Urinary bladder (tissue), 4 donors: ENCODE measurements at places on chromosomes 6 and 20. TPM values are rescaled to one million over a fixed set of nuclear protein-coding genes. Genes with fewer than 3 reads are reported as not detected.

- DNase-seq: no peak
These were observed 43.5 kb upstream of the ECI2 start for GRCh38 chr6:4178737-4179333.

DNA sequence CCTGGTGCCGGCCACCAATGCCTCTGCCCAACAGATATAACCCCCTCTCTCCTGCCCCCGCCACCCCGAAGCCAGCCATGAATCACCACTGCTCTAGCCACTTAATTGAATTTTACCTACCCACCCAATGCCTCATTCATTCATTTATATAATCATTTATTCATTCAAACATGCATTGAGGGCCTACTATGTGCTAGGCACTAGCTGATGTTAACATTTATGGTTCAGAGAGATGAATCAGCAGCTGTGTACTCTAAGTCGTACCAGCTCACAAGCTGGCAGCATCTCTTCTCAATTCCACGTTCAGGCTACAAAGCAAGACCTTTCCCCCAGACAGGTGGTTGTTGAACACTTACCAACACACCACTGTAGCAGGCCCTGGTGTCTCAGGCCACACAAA, 12.9 kb upstream of the MDGA1 start:
- no peak for DNase-seq

- peak; percentile 59 for DNase-seq
These were observed 121.1 kb downstream of the TNFRSF21 start for GRCh38 chr6:47188588-47189021.

GRCh38 chr20:62252342-62252966, 14.1 kb downstream of the OSBPL2 start:
- DNase-seq: no peak

DNA sequence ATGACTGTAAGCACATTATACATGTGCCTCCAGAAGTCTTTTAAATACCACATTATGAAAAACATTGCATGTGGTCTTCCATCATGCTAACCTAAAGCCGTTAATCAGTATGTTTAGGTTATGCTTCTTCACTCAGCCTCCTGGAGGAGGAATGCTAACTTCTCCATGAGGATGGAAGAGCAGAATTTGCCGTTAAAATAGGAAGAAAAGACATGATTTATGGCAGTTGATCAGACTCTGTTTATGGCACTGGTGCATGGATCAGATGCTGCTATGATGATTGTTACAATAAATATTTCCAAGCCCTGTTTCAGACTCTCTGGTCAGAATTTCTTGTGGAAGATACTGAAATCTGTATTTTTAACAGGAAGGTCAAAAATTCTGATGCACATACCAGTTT, 31.7 kb downstream of the MAP3K4 start:
- DNase-seq: no peak

- DNase-seq: no peak
These were observed 219.4 kb downstream of the SOD2 start for GRCh38 chr6:159473475-159474263.

Gene C6orf58
- polyA plus RNA-seq: not detected

DNA sequence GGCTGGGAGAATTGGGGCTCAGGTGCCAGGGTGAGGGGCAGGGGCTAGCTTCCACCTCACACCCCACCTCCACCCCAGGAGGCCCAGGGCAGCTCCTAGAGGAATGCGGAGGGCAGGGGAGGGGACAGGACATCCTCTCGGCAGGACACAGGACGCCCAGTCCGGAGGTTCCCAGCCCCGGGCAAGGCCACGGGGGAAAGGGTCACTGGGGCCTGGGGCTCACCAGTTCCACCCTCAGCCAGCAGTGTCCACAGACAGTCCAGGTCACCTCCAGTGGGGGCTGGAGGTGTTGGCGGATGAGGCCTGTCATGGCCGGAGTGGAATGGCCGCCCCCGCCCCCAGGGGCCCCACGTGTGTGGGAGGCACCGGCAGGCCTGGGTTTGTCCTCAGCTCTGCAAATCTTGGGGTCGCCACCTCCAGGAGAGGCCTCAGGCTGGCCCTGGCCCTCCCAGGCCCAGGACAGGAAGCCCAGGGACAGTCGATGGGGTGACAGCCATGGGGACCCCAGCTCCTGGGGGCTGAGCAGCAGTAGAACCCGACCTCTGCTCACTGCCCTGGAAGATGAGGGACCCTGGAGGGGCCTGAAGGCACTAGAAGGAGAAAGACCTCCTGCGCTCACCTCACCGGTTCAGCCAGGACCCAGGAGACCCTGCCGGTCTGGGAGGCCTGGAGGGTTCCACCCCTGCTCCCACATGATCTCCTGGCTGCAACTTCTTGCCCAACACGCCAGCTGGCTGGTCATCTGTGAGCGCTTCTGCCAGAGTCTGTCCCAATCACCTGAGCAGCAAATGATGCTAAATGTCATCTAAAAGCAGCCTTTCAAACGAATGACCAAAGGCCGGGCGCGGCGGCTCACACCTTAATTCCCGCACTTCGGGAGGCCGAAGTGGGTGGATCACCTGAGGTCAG, 13.0 kb upstream of the ABHD16B start:
- no peak for DNase-seq

Gene RSPH4A
- 0.28 TPM for polyA plus RNA-seq

- no peak for DNase-seq
These were observed 85.3 kb upstream of the FOXP4 start for GRCh38 chr6:41460742-41461336.

- DNase-seq: peak; percentile 77
These were observed 124.7 kb downstream of the TMEM242 start for GRCh38 chr6:157198425-157199279.

Gene SLC26A8
- 0.09 TPM for polyA plus RNA-seq

DNA sequence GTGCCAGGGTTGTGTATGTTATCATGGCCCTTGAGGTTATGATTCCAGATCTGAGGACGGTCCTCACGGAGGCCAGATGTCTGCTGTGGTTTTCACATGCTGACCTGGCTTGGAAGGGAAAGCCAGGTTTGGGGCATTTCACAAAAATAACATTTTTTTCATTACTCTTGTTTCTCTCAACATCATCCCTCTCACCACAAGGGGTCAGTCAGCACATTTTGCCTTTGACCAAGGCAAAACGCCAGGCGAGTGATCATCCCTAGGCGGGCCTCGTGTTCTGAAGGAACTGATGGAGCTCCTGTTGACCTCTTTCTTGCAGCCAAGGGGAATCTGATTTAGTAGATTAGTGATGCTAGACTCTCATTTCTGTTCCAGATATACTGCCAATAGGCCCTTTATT, 133.5 kb downstream of the TBC1D7 start:
- DNase-seq: no peak

GRCh38 chr20:61686051-61686936, 379.4 kb downstream of the TAF4 start:
- DNase-seq: no peak

DNA sequence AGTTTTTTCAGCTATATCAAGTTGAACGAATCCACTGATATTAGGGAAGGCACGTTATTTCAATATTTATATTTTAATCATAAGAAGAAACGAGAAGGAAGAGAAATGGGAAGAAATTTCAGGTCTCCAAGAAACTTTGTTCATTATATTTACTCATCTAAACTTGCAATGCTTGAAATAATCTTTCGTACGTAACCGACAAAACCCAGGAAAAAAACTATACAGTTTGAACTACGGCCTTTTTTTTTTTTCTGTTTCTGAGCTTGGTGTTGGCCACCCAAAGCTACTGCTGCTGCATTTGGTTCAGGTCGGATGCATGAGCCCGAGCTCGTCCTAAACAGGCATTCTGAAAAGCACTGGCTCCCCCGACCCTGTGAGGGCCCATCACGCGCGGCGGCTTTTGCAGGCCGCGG, 548 bp downstream of the PERP start:
- DNase-seq: no peak

Gene PRL
- polyA plus RNA-seq: not detected

- DNase-seq: no peak
These were observed 80.2 kb downstream of the GMPR start for GRCh38 chr6:16318538-16318937.

GRCh38 chr6:140537834-140538705, 1163.6 kb upstream of the CITED2 start:
- DNase-seq: peak; percentile 28

Gene SEMG1
- polyA plus RNA-seq: not detected

DNA sequence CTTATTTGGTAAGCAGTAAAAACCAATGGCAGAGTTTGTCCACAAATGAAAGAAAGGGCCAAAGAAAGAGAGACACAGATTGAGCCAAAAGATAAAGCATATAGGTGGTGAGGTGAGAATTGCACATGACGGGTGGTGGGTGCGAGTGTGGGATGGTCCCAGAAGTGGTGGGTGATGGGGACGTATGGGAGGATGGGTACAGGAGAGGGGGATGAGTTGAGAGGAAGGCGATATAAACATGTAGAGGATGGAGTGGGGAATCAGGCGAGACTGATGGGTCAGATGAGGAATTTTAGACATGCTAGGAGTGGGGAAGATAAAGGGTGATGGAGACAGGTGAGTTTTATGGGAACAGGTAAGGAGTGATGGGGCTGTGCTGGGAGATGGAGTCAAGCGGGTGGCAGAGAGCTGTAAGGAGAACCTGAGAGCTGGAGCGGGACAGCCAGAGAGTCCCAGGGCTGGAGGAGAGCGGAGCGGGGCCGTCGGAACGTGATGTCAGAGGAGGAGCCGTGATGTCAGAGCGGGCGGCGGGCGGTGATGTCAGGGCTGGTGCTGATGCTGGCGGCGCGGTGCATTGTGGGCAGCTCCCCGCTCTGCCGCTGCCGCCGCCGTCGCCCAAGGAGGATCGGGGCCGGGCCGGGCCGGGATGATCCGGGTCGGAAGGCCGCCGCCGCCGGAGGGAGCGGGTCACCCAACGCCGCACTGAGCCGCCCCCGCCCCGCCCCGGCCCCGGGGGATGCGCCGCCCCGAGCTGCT, at the start of gene TTBK1:
TSS of gene TTBK1 (plus strand) at position 574 of the 756 bp plus-strand sequence. CDS start 3,180 bp downstream, outside the sequence.
- no peak for DNase-seq

- no peak for DNase-seq
These were observed 101.4 kb upstream of the SIRPA start for GRCh38 chr20:1793821-1794220.

Gene SLA2
- polyA plus RNA-seq: 0.38 TPM
